ENCODE measurements at places on chromosomes 7 and 10. TPM values are rescaled to one million over a fixed set of nuclear protein-coding genes. Genes with fewer than 3 reads are reported as not detected.

DNA sequence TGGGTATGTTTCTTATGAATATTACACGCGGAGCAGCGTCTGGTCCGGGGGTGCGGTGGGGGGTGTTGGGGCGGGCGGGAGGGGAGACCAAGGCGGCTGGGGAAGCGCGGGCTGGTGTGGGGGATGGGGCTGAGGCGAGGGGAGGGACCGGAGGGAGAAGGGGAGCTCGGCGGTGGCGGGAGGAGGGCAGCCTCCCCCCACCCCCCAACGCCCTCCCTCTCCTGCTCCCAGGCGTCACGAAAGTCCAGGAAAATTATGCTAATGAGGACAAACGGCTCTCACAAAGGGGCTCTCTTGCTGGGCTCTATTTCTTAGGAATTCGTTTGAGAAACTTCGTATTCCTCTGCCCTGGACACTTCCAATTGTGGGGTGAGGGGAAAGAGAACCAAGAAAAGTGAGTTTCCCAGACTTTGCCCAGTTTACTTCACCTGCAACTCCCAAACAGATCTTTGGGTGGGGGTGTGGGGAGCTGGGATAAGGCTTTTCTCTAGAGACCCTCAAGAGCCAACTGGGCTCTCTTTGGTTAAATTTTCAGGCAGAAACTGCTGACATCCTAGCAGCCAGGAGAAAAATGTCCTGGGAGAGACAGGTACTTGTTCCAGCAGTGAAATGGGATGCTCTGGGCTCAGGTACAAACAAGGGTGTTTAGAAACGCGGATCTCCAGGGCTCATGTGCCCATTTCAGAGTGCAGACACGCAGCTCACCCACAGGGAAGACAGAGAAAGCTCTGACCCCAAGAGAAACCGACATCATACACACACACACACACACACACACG lies 11.7 kb upstream of the HOXA2 start:
- peaks cover 8% of the 10 kb centered on the region for H3K4me1 ChIP-seq
- DNase-seq: no peak
- H3K36me3 ChIP-seq: no peaks in the 10 kb centered on the region
- peak overlapping the region; percentile 51 for H3K27ac ChIP-seq
- H3K4me3 ChIP-seq: no peak overlapping the region
- H3K27me3 ChIP-seq: peaks cover 21% of the 10 kb centered on the region

- DNase-seq: no peak
- H3K27me3 ChIP-seq: no peaks in the 10 kb centered on the region
- H3K4me1 ChIP-seq: peaks cover 7% of the 10 kb centered on the region
- no peak overlapping the region for H3K4me3 ChIP-seq
- H3K36me3 ChIP-seq: no peaks in the 10 kb centered on the region
- no peak overlapping the region for H3K27ac ChIP-seq
Observed at GRCh38 chr7:17319164-17320101, 21.0 kb downstream of the AHR start.

GRCh38 chr7:28879105-28879504 lies 79.0 kb downstream of the TRIL start:
- no peak for DNase-seq
- no peaks in the 10 kb centered on the region for H3K36me3 ChIP-seq
- H3K27me3 ChIP-seq: no peaks in the 10 kb centered on the region
- H3K27ac ChIP-seq: no peak overlapping the region

GRCh38 chr10:44467090-44467489 lies 82.2 kb upstream of the CXCL12 start:
- H3K4me1 ChIP-seq: no peaks in the 10 kb centered on the region
- H3K36me3 ChIP-seq: no peaks in the 10 kb centered on the region

- H3K36me3 ChIP-seq: no peaks in the 10 kb centered on the region
- H3K4me1 ChIP-seq: no peaks in the 10 kb centered on the region
- no peak for DNase-seq
- H3K27me3 ChIP-seq: no peaks in the 10 kb centered on the region
- H3K27ac ChIP-seq: no peak overlapping the region
- no peak overlapping the region for H3K4me3 ChIP-seq
Observed at GRCh38 chr10:104483582-104483981, 129.9 kb downstream of the CFAP58 start.

DNA sequence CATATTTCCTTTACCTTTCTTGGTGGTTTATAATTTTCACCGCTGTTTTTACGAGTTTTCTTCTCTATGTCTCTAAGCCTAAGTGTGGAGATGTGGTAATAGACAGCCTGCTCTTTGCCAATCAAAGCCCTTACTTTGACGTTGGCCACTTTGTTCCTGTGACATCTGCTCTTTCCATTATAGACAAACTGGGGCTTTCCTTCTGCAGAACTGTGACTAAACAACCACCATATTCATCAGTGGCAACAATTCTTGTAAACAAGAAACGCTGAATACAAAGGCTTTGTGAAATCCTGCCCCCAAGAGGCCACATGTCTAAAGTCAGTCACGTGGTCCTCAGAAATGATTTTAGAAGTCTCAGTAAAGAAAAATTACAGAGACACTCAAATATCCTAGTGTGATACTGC lies 59.6 kb upstream of the CAPZA2 start:
- H3K4me3 ChIP-seq: no peak overlapping the region
- H3K27me3 ChIP-seq: no peaks in the 10 kb centered on the region
- H3K36me3 ChIP-seq: no peaks in the 10 kb centered on the region
- peaks cover 33% of the 10 kb centered on the region for H3K4me1 ChIP-seq

DNA sequence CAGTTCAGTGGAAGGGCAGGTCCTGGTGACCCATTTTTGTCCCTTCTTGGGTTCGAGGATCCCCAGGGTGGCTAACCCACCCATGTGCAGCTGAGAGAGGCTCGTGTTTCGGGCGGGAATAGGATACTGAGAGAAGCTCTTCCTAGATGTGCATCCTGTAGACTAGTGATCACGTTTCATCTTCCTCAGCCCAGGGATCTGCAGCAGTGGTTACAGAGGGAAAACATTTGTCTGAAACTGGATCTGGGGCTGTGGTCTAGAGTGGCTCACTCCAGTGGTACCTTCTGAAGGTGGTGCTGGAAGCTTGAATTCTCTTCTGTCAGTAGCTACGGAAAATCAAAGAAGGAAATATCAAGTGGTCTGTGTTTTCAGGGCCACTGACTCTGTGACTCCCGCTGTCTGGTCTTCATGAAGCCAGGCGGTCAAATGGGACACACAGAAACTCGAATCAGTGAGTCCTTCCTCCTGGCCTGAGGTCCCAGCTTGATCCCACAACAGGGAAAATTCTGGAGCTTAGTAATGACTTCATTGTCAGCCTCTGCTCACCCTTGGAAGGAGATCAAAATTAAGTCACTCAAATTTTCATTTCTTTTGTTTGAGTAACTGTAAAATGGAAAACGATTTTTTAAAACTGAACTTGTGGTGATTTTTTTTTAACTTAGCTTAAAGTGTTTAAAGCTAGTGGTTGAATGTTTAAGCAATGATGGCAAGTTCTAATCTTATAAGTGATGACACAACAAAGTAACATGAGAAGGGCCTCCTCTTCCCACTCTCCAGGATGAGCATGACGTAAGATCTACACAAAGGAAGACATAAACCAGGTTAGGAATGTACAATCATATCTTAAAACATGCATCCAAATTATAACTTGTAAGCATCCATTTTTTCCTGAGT lies 469.3 kb upstream of the KLF6 start:
- no peak for DNase-seq
- H3K36me3 ChIP-seq: no peaks in the 10 kb centered on the region
- H3K4me3 ChIP-seq: no peak overlapping the region
- no peaks in the 10 kb centered on the region for H3K27me3 ChIP-seq
- no peaks in the 10 kb centered on the region for H3K4me1 ChIP-seq

Gene SEC61A2
- total RNA-seq: 0.66 TPM

Gene GRM3
- not detected for total RNA-seq

GRCh38 chr10:49569031-49569631 lies 30.2 kb upstream of the ERCC6 start:
- H3K4me3 ChIP-seq: no peak overlapping the region
- no peak for DNase-seq
- no peaks in the 10 kb centered on the region for H3K36me3 ChIP-seq
- H3K27me3 ChIP-seq: no peaks in the 10 kb centered on the region
- H3K27ac ChIP-seq: no peak overlapping the region

DNA sequence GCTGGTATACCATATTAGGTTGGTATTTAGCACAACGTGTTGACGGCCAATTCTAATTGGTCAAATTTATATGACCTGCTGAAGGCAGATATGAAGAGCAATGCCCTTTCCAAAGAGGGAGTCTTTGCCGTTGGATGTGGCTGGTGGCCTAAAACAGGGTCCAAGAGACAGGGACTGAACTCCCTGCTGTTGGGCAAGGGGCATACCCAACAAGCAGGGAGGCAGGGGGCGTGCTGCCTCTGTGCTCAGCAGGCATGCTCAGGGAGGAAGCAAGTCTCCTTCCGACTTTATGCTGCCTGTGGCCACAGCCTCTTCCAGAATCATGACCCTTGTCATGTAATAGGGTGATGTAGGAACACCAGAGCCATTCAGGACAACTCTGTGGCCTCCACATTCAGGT lies 167.7 kb upstream of the NPVF start:
- no peak overlapping the region for H3K4me3 ChIP-seq
- no peak overlapping the region for H3K27ac ChIP-seq
- H3K4me1 ChIP-seq: peaks cover 7% of the 10 kb centered on the region
- no peaks in the 10 kb centered on the region for H3K36me3 ChIP-seq

DNA sequence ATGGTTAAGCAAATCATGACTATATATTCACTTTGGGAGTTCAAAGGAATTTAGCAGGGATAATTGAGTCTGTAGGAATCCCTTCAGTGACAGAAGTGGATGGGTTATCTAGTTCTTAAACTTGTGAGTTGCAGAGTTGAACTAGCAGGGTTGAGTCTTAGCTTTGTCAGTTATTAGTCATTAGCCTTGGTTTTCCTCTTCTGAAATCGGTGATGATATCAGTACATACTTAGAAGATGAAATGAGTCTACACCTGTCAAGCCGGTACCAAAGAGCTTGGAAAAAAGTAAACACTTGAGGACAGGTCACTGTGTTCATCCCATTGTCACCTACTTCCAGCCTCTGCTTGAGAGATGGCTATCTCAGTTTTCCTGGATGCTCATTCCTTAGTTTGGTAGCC lies 73.5 kb downstream of the BUB3 start:
- H3K4me3 ChIP-seq: no peak overlapping the region
- DNase-seq: no peak
- no peaks in the 10 kb centered on the region for H3K36me3 ChIP-seq
- H3K27me3 ChIP-seq: no peaks in the 10 kb centered on the region
- no peak overlapping the region for H3K27ac ChIP-seq
- no peaks in the 10 kb centered on the region for H3K4me1 ChIP-seq

GRCh38 chr10:23417254-23417653 lies 21.6 kb upstream of the OTUD1 start:
- no peak for DNase-seq
- H3K27ac ChIP-seq: no peak overlapping the region
- no peaks in the 10 kb centered on the region for H3K4me1 ChIP-seq

Gene TMEM229A
- not detected for total RNA-seq

DNA sequence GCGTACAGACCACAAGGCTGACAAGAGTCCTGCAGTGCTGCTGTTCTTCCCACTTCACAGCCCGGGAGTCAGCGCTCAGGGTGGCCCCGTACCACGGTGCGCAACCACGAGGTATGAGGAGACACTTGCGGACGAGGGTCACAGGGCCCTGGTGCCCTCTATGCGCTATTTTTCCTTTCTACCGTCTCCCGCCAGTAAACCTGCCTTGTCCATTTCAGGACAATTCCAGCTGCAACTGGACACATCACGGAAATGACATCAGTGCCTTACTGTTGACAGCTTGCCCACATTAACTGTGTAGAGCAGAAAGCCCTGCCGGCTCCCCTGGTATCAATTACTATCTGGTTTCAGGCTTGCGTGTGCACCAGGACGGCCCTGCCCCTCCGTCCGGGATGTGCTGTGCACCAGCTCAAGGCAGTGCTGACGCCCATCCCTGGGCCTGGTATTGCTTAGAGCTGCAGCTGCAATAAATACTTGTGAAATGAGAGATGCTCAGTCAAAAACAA lies 65.1 kb downstream of the ZRANB1 start:
- no peaks in the 10 kb centered on the region for H3K27me3 ChIP-seq
- peak; percentile 4 for DNase-seq
- H3K27ac ChIP-seq: no peak overlapping the region
- H3K4me3 ChIP-seq: no peak overlapping the region
- no peaks in the 10 kb centered on the region for H3K36me3 ChIP-seq

DNA sequence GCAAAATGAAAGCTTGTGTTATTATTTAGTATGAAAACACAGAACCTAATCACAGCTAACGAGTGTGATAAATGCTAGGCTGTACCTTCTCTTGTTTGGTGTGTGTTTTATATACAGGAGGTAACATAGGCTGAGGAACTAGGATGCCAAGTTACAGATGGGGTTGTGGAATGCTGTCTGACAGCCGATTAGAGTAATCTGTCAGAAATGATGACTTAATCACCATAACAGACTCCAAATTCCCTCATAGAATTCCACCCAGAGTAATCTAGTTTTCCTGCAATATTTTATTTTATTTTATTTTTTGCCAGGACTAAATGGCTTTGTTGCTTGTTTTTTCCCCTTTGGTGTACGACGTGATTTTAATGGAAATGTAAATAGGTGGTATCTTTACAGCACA lies 221.2 kb downstream of the CELF2 start:
- no peaks in the 10 kb centered on the region for H3K4me1 ChIP-seq
- no peak for DNase-seq
- H3K4me3 ChIP-seq: no peak overlapping the region
- no peak overlapping the region for H3K27ac ChIP-seq
- H3K36me3 ChIP-seq: no peaks in the 10 kb centered on the region

Gene OPALIN
- total RNA-seq: not detected

Gene TAS2R41
- not detected for total RNA-seq

Gene ZNF239
- total RNA-seq: 4.9 TPM

GRCh38 chr10:59709395-59710125 lies at the start of gene SLC16A9:
Gene SLC16A9 (minus strand): TSS chr10:59709850. CDS start chr10:59684291, 25,559 bp downstream.
- H3K36me3 ChIP-seq: no peaks in the 10 kb centered on the region
- H3K27me3 ChIP-seq: no peaks in the 10 kb centered on the region
- peak; percentile 69 for DNase-seq
- H3K4me1 ChIP-seq: peaks cover 13% of the 10 kb centered on the region
- H3K4me3 ChIP-seq: peak within 1 kb of the TSS; percentile 35
- peak within 1 kb of the TSS; percentile 63 for H3K27ac ChIP-seq

- H3K27ac ChIP-seq: peak overlapping the region; percentile 11
- H3K4me3 ChIP-seq: no peak overlapping the region
- H3K27me3 ChIP-seq: no peaks in the 10 kb centered on the region
- DNase-seq: no peak
- no peaks in the 10 kb centered on the region for H3K36me3 ChIP-seq
- H3K4me1 ChIP-seq: peaks cover 72% of the 10 kb centered on the region
Observed at GRCh38 chr7:151823566-151824372, 53.1 kb downstream of the PRKAG2 start.

Gene PPP1R9A
- total RNA-seq: 16.1 TPM

Gene ZEB1
- total RNA-seq: 9.9 TPM

Gene ENTPD7
- 17.1 TPM for total RNA-seq

- H3K36me3 ChIP-seq: no peaks in the 10 kb centered on the region
- no peak for DNase-seq
- no peak overlapping the region for H3K4me3 ChIP-seq
- no peaks in the 10 kb centered on the region for H3K27me3 ChIP-seq
Observed at GRCh38 chr7:92720604-92721350, 115.6 kb downstream of the CDK6 start.

GRCh38 chr10:101207026-101207425 lies 22.2 kb downstream of the LBX1 start:
- H3K27ac ChIP-seq: no peak overlapping the region
- no peak overlapping the region for H3K4me3 ChIP-seq
- no peaks in the 10 kb centered on the region for H3K4me1 ChIP-seq
- no peak for DNase-seq
- no peaks in the 10 kb centered on the region for H3K27me3 ChIP-seq

Measured in body of pancreas (tissue), 4 donors.